ENCODE measurements at places on chromosomes 7 and 10.

GRCh38 chr7:69295977-69296376 lies 302.3 kb upstream of the AUTS2 start:
- no peak for DNase-seq

GRCh38 chr7:20164425-20165145 lies 52.6 kb downstream of the MACC1 start:
- no peak for DNase-seq

- no peak for DNase-seq
These were observed 233.4 kb downstream of the WDR37 start for GRCh38 chr10:1289591-1289990.

GRCh38 chr7:73509463-73509862 lies 12.6 kb downstream of the BAZ1B start:
- no peak for DNase-seq

GRCh38 chr7:84339306-84339705 lies 144.7 kb upstream of the SEMA3A start:
- DNase-seq: no peak

GRCh38 chr7:4665661-4666060 lies 16.4 kb upstream of the FOXK1 start:
- DNase-seq: no peak

GRCh38 chr10:127715782-127716378 lies 21.1 kb upstream of the FOXI2 start:
- no peak for DNase-seq

- no peak for DNase-seq
These were observed 61.5 kb downstream of the TNS3 start for GRCh38 chr7:47520406-47520805.

DNA sequence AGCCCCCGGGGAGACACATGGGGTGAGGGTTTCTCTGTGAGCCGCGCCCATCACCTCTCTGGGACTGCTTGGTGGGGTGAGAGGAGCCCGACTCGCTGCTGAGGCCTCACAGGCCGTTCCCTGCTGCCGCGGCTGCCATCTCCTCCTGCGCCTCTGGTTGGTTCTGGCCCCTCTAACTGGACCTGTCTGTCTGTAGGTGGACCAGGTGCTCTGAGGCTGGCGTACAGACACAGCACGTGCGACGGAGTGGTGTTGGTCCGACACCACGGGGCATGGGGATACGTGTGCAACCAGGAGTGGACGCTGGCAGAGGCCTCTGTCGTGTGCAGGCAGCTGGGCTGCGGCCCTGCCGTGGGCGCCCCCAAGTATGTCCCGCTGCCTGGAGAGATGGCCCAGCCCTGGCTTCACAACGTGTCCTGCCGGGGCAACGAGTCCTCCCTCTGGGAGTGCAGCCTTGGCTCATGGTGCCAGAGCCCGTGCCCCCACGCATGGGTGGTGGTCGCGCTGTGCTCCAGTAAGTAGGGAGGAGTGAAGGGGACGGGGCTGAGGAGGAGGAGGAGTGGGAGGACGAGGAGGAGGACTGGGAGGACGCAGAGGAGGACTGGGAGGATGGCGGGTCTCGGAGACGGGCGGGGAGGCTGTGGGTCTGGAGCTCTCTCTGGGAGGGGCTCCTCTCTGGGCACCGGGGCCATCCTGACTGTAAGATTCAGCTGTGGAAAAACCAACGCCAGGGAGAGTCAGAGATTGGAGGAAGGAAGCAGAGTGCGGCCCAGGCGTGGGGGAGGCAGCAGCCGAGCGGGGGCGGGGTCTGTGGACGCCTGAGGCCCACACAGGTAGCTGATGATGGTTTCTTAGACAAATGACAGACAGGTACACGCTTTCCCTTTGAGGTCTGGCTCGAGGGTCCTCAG lies 2.6 kb downstream of the SCART1 start:
- no peak for DNase-seq

Data from activated T-helper 1 cell treated with anti-CD3 and anti-CD28 coated beads, Interleukin-2, amount 50 U/mL, for 16 hours (primary cell).